ENCODE measurements at places on chromosomes 7 and 10. TPM values are rescaled to one million over a fixed set of nuclear protein-coding genes. Genes with fewer than 3 reads are reported as not detected.

The NEURL1 gene
- 0.05 TPM for total RNA-seq

The LRRTM3 gene
- total RNA-seq, result not detected

The FAM25A gene
- total RNA-seq, result not detected

The CNPY1 gene
- not detected for total RNA-seq

The AKR1D1 gene
- not detected for total RNA-seq

The TCAF1 gene
- total RNA-seq, result 38.7 TPM

The MPP7 gene
- total RNA-seq, result 13.1 TPM

The OR2A5 gene
- total RNA-seq, result not detected

The EPHB6 gene
- 3.3 TPM for total RNA-seq

The IFIT1B gene
- not detected for total RNA-seq

The DENND2A gene
- 15.0 TPM for total RNA-seq

The PNLIPRP2 gene
- total RNA-seq, result not detected

The STAG3 gene
- total RNA-seq, result 0.51 TPM

The DLX6 gene
- total RNA-seq, result not detected

The LRGUK gene
- total RNA-seq, result 0.22 TPM

The GRM8 gene
- total RNA-seq, result 0.22 TPM

The CD36 gene
- total RNA-seq, result 1,230 TPM

The ASB13 gene
- 15.4 TPM for total RNA-seq
